ENCODE measurements at places on chromosomes 16 and 17.

GRCh38 chr16:87180069-87180468 lies 137.1 kb downstream of the C16orf95 start:
- no peak for DNase-seq

DNA sequence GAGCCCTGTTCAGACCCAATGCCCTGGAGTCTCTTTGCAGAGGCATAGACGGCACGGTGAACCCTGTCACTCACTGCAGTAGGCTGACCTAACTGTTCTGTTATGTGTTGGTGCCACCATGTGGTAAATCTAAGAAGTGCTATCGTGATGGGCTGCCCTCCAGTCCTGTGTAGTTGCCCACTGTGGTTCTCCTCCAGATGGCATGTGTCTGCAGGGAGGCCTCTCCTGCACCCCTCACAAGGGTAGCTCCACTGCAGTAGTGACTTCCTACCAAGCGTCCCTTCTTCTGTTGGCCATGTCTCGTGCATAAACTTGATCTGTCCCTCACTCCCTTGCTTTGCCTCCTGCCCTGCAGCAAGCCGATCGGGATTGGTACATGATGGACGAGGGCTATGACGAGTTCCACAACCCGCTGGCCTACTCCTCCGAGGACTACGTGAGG lies 5.8 kb downstream of the DHX38 start:
- DNase-seq: peak; percentile 29

DNA sequence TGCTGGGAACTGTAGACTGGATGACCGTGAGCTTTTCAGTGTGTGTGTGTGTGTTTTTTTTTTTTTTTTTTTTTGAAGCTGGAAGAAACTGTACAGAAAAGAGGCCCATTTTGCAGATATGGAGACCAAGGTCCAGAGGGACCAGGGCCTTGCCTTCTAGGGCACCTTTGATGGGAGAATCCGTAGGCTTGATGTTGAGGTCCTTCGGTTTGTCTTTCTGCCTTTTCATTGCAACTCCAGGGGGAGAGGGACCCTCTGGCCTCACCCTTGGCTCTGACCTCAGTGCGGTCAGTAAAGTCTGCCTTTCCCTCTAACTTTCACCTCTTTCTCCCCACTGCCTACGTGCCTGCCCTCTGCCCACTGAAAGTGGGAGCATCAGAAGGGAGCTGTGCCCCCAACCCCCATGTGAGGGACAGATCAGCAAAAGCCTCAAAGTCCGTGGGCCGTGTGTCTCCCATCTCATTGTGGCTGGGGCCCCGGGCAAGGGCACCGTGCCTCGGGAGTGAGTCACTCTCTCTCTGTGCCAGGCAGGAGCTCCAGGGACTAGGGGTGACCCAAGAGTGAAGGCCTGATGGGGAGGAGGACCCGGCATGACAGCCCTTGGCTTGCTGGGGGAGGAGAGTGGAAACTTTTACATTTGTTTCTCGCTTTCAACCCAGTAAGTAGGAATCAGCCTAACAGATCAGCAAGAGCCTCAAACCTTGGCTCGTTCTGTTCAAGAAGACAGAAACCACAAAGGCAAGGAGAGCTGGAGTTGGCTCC lies 123.6 kb downstream of the CMIP start:
- DNase-seq: peak; percentile 31

DNA sequence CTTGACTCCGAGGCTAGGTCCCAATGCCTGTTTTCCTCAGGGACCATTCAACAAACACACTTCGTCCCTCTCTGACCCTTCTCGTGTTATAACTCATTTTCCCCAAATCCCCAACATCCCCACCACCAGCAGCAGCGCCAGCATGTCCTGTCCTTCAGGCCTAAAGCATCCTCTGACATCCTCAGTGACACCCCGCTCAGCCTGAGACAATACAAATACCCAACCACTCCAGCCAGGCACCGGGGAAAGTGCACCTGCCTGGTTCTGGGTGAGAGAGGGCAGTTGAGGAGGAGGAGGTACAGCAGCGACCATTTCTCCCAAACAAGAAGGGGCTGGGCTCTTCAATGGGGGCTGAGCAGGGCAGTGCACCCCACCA lies 4.7 kb downstream of the MNT start:
- no peak for DNase-seq

DNA sequence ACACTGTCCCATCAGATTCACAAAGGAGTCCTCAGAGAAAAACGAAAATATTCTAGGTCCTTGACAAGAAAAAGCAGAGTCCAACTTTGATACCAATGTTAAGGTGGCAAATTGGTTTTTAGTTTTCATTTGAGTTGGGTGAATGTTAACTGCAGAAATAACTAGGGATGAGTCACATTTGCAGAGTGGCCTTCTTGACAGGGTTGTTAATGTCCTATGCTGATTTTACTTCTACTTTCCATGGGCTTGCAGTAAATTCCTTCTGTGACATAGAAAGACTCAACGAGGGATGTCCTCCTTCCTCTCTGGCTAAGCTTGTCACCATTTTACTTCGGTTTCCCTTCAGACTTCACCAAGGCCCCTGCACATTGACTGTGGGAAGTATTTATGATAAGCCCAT lies 47.2 kb upstream of the ICAM2 start:
- no peak for DNase-seq

DNA sequence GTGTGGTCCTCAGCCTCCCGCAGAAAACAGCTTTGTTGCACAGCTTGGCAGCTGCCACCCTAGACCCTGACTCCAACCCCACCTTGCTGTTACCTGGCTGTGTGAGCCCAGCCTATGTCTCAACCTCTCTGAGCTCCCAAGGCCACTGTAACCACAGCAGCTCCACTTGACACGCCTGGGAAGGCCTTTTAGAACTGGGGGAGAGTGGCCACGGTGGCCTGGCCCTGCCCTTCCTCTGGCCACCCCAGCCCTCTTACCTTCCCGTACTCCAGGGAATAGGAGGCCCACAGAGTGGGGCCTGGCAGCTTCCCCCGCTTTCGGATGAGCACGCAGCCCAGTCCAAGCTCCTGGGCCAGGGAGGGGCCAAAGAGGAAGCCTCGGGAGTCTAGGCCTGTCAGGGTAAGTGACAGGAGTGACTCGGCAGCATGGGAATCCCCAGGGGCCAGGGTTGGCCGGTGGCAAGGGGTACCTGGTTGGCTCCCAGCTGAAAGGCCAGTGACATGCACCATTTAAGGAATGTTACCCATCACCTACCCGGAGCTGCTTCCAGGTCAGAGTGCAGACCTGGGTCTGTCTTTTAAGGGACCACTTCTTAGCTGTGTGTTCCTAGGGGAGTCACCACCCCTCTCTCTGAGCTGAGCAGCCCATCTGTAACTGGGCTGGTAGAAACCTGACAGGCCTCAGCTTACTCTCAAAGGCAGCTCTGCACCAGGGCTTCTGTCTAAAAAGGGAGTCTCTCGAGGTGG lies 1.4 kb downstream of the APRT start:
- peak; percentile 46 for DNase-seq

DNA sequence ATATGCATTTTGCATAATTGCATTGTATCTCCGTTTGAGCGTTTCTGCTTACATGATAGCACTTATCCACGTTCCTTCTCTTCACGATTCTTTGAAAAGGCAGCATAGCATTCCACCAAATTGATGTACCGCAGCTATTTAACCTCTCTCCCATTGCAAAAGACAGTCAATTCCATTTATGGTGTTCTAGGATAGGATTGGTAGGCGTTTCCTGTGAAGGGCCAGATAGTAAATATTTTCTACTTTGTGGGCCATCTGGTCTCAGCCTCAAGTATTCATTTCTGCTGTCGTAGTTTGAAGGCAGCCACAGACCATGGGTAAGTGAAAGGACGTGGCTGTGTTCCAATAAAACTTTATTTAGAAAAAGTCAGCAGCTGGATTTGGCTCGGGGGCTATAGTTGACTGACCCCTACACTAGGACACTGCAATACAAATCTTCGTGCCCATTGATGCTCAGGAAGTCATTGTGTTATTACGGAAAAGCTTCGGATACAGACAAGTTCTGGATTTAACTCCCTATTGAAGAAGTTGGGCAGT lies 10.1 kb downstream of the SNX29 start:
- DNase-seq: no peak

DNA sequence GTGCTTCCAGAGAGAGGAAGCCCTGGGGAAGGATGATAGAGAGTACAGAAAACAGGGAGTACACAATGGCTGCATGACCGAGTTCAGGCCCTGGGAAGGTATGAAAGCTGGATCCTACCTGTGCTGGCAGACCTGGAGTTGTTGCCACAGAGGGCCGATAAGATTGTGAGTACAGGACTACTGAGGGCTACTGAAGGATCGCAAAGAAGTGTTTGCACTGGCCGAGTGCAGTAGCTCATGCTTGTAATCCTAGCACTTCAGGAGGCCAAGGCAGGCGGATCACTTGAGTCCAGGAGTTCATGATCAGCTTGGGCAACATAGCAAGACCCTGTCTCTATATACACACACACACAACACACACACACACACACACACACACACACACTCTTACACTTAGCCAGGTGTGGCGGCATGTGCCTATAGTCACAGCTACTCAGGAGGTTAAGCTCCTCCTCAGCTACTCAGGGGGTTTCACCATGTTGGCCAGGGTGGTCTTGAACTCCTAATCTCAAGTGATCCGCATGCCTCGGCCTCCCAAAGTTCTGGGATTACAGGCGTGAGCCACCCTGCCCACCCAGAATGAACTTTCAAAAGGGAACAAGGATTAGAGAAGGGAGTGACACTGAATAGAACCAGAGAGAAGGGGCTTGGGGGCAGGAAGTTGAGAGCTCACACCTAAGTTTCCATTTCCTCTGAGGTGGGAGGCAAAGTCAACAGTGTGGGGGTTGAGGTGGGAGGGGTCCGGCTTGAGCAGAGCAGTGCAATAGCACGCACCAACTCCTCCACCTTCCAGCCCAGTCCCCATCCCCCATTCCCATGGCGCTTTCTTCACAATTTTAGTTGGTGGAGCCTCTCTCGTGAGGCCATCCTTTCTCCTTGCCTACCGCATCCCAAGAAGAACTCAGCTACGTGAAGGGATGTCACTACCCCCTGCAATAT lies 7.5 kb downstream of the SCIMP start:
- no peak for DNase-seq

DNA sequence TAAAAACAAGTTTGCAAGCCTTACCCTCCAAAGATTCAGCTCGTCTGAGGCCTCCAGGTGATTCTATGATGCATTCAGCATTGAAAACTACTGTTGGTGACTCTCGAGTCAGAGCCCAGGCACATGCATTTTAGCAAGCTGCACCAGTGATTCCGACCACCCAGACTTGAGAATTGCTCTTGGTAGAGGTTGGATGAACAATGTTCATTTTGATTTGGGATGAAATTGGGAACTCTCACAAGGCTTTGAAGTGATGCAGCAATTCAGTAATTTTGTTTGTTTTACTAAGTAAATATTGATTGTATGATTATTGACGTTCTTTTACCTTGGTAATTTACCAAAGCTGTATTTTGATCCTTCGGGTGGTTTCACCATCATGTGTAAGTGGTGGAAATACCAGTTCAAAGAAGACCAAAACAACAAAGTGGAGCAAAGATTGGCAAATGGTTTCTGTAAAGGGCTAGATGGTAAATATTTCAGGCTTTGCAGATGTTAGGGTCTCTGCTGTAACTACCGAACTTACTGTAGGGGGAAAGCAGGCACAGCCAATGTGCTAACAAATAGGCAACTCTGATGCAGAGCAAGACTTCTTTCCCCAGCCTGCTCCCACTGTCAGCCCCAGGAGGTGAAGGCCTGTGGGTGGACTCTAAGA lies 11.8 kb downstream of the ALDH3A2 start:
- DNase-seq: no peak

GRCh38 chr17:69908626-69909368 lies 166.2 kb upstream of the KCNJ16 start:
- DNase-seq: no peak

GRCh38 chr17:6914711-6915110 lies 81.1 kb upstream of the ALOX12 start:
- no peak for DNase-seq

DNA sequence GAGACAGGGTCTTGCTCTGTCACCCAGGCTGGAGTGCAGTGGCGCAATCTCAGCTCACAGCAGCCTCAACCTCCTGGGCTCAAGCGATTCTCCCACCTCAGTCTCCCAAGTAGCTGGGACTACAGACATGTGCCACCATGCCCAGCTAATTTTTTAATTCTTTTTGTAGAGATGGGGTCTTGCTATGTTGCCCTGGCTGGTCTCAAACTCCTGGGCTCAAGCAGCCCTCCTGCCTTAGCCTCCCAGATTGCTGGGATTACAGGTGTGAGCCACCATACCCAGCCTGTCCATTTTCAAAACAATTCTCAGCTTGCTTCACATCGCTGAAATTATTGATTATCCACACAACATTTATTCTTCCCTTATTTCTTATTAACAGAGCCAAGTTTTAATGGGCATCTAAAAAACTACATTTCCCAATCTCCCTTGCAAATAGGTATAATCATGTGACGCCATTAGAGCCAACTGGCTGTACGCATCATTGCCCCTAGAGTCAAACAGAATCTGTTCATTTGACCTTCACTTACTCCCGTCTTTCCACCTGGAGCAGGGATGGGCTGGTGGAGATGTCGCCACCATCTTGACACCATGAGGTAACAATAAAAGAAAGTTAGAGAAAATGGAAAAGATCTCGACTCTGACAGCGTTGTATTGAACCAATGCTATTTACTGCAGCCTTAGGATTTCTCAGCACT lies 148.0 kb upstream of the FOXF1 start:
- DNase-seq: no peak

GRCh38 chr17:20092973-20093626 lies 83.9 kb downstream of the SPECC1 start:
- no peak for DNase-seq

DNA sequence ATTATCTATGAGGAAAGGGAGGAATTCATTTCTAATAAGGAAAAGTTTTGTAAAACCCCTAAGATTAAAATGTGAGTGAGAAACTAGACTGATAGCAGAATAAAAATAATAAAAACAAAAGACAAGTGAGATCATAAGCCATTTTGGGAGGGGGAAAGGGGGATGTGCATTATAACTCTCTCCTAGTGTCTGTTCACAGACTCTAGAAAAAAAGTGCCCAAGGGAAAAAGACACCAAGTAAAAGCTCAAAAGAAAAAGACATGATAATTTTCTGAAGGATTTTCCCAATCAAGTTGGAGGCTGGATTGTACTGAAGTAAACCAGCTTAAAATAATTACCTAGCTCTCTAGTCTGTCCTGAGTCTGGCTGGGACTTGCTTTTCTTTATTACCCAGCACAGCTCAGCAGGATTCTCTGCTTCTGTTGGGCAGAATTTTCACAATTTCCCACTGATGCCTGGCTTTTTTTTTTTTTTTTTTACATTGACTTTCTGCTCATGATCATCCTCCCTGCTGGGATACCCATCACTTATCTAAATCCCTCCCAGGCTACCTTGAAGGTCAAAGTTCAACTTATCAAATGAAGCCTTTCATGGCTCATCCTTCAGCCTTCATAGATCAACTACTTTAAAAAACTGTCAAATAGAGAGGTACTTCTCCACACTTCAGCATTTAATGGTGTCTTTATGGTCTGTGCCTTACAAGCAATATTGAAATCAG lies 124.2 kb upstream of the KCNJ16 start:
- DNase-seq: no peak

Data from stimulated activated CD4-positive, alpha-beta T cell treated with anti-CD3 and anti-CD28 coated beads, Interleukin-4, amount 100 ng/mL, for 1 hour (primary cell).